ENCODE measurements at places on chromosomes 1 and 21. TPM values are rescaled to one million over a fixed set of nuclear protein-coding genes. Genes with fewer than 3 reads are reported as not detected.

The URB2 gene
- total RNA-seq = 12.7 TPM

The CD84 gene
- 68.8 TPM for total RNA-seq

The SYT2 gene
- total RNA-seq = 0.07 TPM

The KRTAP10-3 gene
- total RNA-seq = not detected

The C8A gene
- total RNA-seq = not detected

The MAEL gene
- total RNA-seq = not detected

DNA sequence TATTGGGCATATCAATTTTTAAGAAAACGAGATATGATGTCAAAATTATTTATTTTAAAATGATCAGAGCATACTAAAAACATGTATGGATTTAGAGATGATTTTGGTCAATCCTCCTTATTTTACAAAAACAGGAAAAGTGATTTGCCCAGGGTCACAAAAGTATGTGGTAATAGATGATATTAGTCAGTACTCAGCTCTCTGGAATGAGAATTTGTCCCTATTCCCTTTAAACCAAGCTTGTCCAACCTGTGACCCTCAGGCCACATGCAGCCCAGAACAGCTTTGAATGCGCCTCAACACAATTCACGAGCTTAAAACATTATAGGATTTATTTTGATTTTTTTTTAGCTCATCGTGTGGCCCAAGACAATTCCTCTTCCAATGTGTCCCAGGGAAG is 104.7 kb downstream of the AKT3 start:
- no peak overlapping the region for H3K27ac ChIP-seq
- no peaks in the 10 kb centered on the region for H3K27me3 ChIP-seq
- H3K4me3 ChIP-seq = no peak overlapping the region
- no peaks in the 10 kb centered on the region for H3K36me3 ChIP-seq
- no peak for DNase-seq
- H3K4me1 ChIP-seq = no peaks in the 10 kb centered on the region

- H3K4me1 ChIP-seq = no peaks in the 10 kb centered on the region
- H3K27ac ChIP-seq = no peak overlapping the region
- H3K36me3 ChIP-seq = no peaks in the 10 kb centered on the region
- no peak for DNase-seq
- H3K4me3 ChIP-seq = no peak overlapping the region
These were observed 11.0 kb upstream of the C1QA start for GRCh38 chr1:22625262-22625925.

- no peaks in the 10 kb centered on the region for H3K27me3 ChIP-seq
- no peak for DNase-seq
- H3K4me1 ChIP-seq = no peaks in the 10 kb centered on the region
- H3K27ac ChIP-seq = no peak overlapping the region
These were observed 84.0 kb downstream of the PHTF1 start for GRCh38 chr1:113675302-113675701.

GRCh38 chr1:35851132-35851869 is 31.7 kb upstream of the AGO1 start:
- no peaks in the 10 kb centered on the region for H3K27me3 ChIP-seq
- H3K27ac ChIP-seq = no peak overlapping the region
- no peak overlapping the region for H3K4me3 ChIP-seq
- peaks cover 50% of the 10 kb centered on the region for H3K36me3 ChIP-seq
- H3K4me1 ChIP-seq = no peaks in the 10 kb centered on the region

DNA sequence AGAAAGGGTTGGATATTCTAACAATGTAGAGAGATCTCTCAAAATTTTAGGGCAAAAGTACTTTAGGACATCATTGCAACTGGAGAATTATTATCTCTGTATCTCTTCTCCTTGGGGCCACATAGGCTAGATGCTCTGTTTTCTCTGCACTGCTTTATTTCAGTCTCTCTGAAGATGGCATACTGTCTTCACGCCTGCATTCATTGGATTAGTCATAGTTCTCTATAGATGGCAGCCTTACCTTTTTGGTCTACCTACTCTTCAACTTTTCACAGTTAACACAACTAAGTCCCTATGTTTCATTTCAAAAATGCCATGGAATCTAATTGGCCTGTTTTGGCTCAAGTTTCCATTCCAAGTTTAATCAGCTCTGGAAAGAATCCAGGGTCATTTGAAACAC is 1623.3 kb upstream of the B3GALT2 start:
- H3K36me3 ChIP-seq = no peaks in the 10 kb centered on the region
- H3K4me1 ChIP-seq = no peaks in the 10 kb centered on the region
- no peak for DNase-seq

DNA sequence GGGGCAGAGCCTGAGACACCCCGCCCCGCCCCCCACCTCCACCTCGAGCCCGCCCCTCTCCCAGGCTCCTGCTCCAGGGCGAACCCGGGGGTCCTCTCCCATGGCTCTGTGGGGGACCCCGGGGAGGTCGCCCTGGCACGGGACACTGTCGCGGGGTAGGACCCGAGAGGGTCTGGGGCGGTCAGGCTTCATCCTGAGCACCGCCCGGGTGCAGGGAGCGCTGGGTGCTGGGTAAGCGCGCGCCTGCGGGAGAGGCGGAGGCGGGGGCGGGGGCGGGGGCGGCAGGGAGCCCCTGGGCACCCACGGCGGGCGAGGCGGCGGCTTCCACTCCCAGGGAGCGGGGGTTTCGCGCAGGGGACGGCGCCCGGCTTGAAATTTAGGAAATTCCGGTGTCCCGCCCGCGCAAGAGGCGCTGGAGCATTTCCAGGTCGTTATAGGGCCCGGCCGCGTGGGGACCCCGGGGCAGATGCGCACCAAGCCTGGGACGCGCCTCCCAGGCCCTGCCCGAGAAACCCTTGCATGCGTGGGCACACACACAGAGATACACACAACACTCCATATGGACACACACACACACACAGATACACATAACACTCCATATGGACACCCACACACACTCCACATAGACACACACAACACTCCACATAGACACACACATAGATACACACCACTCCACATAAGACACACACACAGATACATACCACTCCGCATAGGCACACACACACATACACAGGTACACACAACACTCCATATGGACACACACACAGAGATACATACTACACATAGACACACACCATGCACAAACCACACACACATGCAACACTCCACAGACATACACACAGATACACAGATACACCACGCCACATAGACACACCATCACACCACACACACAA is 48.7 kb upstream of the SLC19A1 start:
- H3K4me3 ChIP-seq = peak overlapping the region; percentile 48
- peaks cover 36% of the 10 kb centered on the region for H3K4me1 ChIP-seq
- H3K27ac ChIP-seq = peak overlapping the region; percentile 47
- H3K27me3 ChIP-seq = peaks cover 3% of the 10 kb centered on the region

- DNase-seq = no peak
- H3K27me3 ChIP-seq = peaks cover 16% of the 10 kb centered on the region
- H3K4me3 ChIP-seq = no peak overlapping the region
- H3K36me3 ChIP-seq = no peaks in the 10 kb centered on the region
- H3K4me1 ChIP-seq = peaks cover 9% of the 10 kb centered on the region
These were observed 959 bp downstream of the AKR7A3 start for GRCh38 chr1:19287436-19288185.

- no peaks in the 10 kb centered on the region for H3K4me1 ChIP-seq
- DNase-seq = no peak
- H3K27me3 ChIP-seq = peaks cover 73% of the 10 kb centered on the region
- no peak overlapping the region for H3K27ac ChIP-seq
- H3K36me3 ChIP-seq = no peaks in the 10 kb centered on the region
These were observed 26.5 kb downstream of the ACTA1 start for GRCh38 chr1:229407206-229408026.

- no peaks in the 10 kb centered on the region for H3K4me1 ChIP-seq
- no peak overlapping the region for H3K27ac ChIP-seq
- no peak for DNase-seq
- no peaks in the 10 kb centered on the region for H3K36me3 ChIP-seq
These were observed 22.0 kb downstream of the SLC37A1 start for GRCh38 chr21:42535602-42536171.

GRCh38 chr1:36900128-36900527 is 134.2 kb downstream of the GRIK3 start:
- DNase-seq = no peak
- no peak overlapping the region for H3K27ac ChIP-seq
- no peak overlapping the region for H3K4me3 ChIP-seq
- H3K36me3 ChIP-seq = no peaks in the 10 kb centered on the region
- no peaks in the 10 kb centered on the region for H3K27me3 ChIP-seq

DNA sequence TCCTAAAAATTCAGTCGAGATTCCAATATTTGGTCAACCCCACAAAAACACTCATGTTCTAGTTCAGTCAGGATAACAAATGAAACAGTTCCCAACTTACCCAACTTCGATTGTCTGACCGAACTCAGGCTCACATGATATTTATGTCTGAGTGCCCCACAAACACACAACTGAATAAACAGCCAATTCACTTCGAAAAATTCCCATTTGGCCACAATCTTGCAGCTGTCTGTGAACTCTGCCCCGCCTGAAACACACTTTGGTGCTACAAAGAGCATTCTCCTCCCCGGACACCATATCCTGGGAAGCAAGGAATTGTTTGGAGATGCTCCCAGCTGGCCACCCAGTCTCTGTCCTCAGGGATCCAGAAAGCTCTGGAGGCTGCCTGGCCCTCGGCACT is 52.9 kb upstream of the SIM2 start:
- no peaks in the 10 kb centered on the region for H3K36me3 ChIP-seq
- no peak for DNase-seq
- no peak overlapping the region for H3K27ac ChIP-seq
- no peaks in the 10 kb centered on the region for H3K4me1 ChIP-seq
- H3K27me3 ChIP-seq = peaks cover 9% of the 10 kb centered on the region

- H3K36me3 ChIP-seq = no peaks in the 10 kb centered on the region
- DNase-seq = no peak
- no peaks in the 10 kb centered on the region for H3K4me1 ChIP-seq
- H3K27ac ChIP-seq = no peak overlapping the region
These were observed 211.4 kb upstream of the PKN2 start for GRCh38 chr1:88472714-88473113.

- H3K36me3 ChIP-seq = peaks cover 7% of the 10 kb centered on the region
- no peak overlapping the region for H3K4me3 ChIP-seq
- H3K27me3 ChIP-seq = no peaks in the 10 kb centered on the region
- peaks cover 2% of the 10 kb centered on the region for H3K4me1 ChIP-seq
These were observed 44.6 kb upstream of the MPZL1 start for GRCh38 chr1:167676916-167677848.

Measured in T-cell (primary cell).